ENCODE measurements at places on chromosomes 4 and X. TPM values are rescaled to one million over a fixed set of nuclear protein-coding genes. Genes with fewer than 3 reads are reported as not detected.

The EGF gene
- not detected for total RNA-seq

The SRPX2 gene
- 95.5 TPM for total RNA-seq

The SCD5 gene
- total RNA-seq: 37.3 TPM

The LRIT3 gene
- total RNA-seq: 0.09 TPM

The UGT2B7 gene
- not detected for total RNA-seq

The UCP1 gene
- not detected for total RNA-seq

The ARAP2 gene
- total RNA-seq: 0.27 TPM
